Caki2 (cell line): ENCODE measurements at places on chromosomes 1 and 21.

DNA sequence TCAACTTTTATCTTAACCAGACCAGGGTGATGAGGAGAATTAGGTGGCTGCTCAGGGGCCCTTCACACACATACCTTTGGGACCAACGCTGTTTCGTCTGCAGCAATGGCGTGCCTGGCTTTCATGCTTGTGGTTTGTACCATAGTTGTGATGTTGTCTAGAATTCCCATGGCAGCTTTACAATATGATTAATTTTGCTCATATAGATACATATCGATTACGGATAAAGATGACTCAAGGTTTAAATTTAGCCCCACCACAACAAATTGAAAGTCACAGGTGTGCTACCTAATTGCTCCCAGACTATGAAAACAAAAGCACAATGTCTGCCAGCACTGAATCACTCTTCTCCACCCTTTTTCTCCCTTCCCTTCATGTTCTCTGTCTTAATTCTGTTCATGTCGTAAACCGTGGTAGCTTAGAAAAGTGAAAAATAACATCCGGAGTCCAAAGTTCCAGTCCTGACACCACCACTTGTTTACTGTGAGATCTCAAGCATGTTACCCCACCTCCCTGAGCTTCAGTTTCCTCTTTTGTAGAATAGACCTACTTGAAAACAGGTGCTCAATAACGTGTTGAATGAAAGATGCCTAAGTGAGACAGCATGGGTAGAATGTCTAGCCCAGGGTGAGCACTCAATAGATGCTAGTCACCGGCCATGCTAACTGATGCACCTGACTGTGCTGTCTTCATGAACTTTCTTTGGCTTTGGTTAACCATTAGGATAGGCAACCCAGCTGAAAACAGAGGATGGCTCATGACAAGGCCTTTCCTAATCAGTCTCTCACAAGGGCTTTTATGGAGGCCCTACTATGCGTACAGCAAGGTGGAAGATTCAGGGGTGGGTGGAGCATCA, 22.1 kb upstream of the JUN start:
- DNase-seq = no peak

- no peak for DNase-seq
These were observed 436.8 kb upstream of the NR5A2 start for GRCh38 chr1:199590708-199591107.

DNA sequence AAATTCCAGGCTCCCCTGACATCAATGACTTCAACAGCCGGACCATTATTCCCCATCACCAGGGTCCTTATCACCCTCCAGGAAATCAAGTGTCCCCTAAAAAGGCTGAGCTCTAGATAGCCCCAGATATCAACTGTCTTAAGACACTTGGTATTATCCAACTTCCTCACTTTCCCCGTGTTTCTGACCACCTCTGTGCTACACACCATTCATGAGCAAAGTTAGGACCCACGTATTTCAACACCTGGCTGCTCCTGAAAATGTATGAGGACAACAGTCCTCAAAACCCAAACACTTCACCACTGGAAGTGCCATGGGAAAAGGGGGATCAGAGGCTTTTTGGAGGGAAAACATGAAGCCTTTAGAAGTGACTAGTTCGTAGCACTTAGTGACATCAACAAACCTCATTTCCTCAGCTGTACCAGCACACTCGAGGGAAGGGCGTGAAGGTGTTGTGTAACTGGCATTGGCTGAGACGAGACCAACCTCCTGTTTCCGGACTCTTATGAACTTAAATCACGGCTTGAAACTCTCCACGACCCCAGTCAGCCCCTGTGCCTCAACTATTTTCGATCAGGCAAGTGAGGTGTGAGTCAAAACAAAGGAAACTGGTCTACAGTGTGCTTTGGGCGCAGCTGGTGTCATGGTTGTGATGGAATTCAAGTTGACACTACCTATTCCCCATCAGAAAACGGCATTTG, 4.1 kb upstream of the CHD5 start:
- DNase-seq = no peak

GRCh38 chr1:115725600-115725999, 42.9 kb downstream of the CASQ2 start:
- no peak for DNase-seq

DNA sequence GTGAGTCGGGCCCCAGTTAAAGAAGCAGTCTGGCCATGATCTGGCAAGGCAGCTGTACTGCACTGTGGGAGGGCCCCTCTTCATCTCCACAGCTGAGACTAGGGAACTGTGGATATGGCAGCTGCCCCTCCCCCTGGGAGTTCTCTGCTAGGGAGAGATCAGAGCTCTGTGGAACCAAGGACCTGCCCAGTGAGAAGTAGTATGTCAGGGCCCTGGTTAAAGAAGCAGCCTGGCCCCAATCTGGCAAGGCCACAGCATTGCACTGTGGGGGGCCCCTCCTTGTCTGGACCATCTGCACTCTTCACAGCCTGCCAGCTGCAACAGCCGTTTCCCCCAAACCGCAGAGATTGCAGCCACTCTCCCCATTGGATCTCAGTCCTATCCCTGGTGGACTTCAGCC, 208.5 kb downstream of the DNAH14 start:
- DNase-seq = no peak

DNA sequence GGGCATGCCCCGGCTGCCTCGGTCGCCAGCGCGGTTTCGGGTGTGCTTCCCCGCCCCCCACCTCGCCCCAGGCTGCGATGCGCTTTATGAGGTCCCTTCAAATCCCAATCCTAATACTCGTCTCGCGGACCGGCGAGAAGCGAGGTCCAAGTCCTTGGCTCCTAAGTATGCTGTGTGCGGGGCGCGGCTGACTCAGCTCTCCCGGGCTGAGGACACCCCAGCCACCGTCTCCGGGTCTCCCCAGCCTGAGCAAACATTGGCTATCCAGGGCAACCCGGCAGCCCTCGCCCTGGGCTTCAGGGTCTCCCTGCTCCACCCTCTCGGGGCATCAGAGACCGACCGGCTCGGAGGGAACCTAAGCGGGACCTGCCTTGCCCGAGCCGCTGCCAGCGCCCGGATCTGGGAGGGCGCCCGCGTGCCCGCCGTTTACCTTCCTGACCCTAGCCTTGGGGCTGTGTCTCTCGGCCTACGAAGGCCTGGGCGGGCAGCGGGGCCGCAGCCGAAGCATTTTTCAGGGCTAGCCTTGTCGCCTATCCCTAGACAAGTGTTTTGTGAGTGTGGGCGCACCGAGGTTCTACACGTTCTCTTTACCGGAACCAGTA, 1.2 kb downstream of the ITPKB start:
- peak; percentile 12 for DNase-seq
